Stimulated activated CD4-positive, alpha-beta T cell treated with anti-CD3 and anti-CD28 coated beads, TNF-alpha, amount 100 ng/mL, for 1 hour (primary cell): ENCODE measurements at places on chromosomes 11 and 22.

DNA sequence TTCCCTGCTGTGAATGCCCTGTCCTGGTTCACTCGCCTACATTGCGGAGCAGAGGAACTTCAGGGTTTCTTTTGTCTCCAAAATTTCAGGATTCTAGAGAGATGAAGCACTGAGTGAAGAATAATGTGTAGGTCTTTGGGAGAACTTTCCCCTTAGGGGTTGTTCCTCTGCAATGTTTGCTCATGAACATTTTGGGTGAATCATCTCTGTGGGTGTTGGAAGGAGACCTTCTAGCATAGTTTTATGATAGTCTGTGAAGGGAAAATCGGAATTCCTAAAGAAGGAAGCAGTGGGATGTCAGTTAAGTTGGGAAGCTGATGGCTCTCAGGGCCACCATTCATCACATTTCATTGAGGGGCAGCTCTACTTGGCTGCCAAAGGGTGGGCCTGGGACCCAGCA is 64.8 kb downstream of the MIAT start:
- no peak for DNase-seq

GRCh38 chr22:39616051-39616450 is 45.5 kb downstream of the CACNA1I start:
- DNase-seq, result no peak

- no peak for DNase-seq
These were observed 13.2 kb upstream of the PAFAH1B2 start for GRCh38 chr11:117130879-117131278.

DNA sequence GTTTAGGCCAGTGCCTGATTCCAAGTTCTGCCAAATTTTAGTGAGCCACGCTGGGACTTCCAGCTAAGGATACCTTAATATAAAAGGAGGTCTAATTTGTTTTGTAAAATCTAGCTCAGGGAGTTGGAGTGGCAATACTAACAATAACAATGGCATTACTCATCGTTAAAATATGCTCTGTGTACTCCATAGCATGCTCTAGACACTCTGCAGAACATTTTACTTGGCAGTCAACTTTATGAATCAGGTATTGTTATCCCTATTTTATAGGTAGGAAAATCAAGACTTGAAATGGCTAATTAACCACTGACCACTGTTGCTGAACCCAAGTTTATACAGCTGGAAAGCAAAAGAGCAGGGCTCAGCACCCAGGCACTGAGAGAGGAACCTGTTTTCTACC is 485.0 kb upstream of the KIRREL3 start:
- no peak for DNase-seq

DNA sequence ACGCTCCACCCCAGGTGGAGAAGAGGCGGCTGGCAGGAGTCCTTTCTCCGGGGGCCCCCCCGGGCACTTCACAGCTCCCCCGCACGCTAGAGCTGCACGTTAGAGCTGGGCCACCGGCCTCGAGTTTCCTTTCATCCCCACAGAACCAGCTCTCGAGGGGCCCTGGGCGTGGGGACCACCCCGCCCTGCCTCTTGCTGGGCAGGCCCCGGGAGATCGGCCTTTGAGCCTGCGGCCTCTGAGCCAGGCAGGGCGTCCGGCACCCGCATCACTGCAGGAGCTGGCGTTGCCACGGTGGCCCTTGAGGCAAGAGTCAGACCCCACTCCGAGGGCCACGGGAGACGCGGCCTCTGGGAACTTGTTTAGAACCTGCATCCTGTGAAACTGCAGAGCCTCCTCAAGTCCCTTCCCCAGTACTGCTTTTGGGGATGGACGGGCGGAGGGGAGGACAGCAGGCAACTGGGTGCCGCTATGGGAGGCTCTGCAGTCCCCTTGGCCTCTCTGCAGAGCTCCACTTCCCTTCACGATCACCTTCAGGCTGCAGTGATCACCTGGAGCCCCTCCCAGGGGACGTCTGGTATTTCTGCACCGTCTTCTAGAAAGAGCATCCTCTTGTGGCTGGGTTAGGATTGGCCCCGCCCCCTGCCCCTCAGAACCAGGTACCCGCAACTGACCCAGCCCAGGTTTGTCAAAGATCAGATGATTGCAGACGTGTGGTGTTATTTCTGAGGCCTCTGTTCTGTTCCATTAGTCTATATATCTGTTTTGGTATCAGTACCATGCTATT is 13.9 kb upstream of the GAL start:
- DNase-seq, result no peak

GRCh38 chr22:37258753-37259401 is 14.8 kb upstream of the RAC2 start:
- no peak for DNase-seq

DNA sequence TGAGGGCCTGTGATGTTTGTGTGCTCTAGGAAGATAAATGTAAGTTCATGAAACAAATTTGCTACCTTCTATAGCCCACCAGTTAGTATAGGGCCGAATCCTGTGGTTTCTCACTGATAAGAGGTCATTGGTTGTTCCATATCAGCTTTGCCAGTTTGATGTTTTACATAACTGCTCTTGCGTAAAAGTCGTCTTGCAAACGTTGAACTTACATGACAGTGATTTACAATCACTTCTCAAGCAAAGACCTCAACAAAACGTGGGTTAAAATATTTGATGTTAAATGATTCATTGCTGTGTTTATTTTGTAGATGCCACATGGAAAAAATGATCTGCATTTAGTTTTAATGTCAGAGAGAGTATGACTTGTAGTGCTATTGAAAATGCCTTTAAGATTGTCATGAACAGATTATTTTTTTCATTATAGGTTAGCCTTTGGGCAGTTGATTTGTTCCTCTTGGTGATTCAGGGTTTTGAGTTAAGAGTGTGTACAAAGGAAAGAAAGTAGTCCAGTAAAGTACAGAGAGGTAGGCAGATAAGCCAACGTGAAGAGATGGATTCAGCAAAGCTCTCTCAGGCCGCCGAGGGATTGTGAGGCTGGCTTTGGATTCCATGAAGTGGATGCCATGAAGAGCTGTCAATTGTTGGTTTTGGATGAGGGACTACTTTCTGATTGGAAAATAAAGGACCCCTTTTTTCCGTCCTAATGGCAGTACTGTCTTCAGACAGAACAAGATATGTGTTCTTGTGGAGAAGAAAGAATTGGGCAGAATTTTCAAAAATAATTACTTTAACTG is 2.6 kb downstream of the EWSR1 start:
- DNase-seq, result no peak

- DNase-seq, result no peak
These were observed 37.4 kb downstream of the DUSP8 start for GRCh38 chr11:1534682-1535081.
